Right atrium auricular region (tissue), 2 donors: ENCODE measurements at places on chromosomes 5 and 9. TPM values are rescaled to one million over a fixed set of nuclear protein-coding genes. Genes with fewer than 3 reads are reported as not detected.
A peak's percentile ranks its signal among the peaks of the same experiment; 100 is the strongest.

DNA sequence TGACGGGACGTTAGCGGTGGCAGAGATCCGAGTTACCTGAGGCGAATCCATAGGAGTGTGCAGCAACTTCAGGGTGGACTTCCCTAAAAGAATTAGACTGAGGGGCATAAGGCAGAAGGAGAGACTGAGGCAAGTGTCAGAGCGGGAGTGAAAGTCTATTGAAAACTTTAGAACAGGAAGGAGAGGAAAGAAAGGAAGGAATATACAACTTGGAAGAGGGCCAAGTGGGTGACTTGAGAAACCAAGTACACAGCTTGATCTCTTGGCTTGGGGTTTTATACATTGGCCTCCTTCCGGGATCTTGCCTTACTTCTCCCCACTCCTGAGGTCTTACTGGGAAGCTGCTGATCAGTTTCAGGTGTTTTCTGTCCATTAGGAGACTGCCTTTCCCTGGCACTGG is 84.9 kb downstream of the SNX18 start:
- no peak for DNase-seq

DNA sequence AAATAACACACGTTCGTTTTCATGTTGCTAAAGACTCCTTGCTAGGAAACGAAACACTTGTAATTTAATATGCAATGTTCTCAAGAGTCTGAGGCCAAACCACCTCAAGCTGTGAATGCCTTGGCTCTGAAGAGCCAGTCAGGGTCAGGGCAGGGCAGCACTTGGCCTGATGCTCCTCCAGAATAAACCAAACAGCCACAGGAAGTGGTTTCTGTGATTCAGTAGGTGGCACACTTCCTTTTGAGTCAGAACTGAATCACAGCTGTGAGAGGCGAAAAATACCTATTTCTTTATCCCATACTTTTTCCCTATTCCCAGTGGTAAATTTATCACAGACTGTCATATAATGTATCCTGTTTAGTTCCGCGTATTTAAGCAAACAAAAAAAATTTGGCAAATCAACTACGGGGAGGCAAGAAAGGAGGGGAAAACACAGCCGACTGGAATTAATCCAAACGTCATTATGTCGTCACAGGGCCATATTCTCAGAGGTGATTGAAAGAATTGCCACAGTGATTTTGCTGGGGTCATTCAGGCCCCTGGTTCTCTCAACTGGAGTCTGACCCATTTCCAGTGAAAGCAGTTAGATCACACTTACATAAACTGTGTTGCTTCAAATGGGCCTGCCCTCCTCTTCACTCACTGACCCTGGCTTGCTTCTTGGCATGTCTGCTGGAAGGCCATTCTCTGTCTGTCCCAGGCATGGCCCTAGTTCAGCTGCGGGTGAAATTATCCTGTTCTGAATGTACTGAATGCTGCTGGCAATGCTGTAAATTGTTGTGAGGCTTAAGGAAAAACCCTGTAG is 71.2 kb downstream of the ARRDC3 start:
- peak; percentile 89 for DNase-seq

- DNase-seq: no peak
Measured at GRCh38 chr5:112374818-112375217, 44.3 kb downstream of the EPB41L4A start.

The FBP2 gene
- not detected for total RNA-seq

DNA sequence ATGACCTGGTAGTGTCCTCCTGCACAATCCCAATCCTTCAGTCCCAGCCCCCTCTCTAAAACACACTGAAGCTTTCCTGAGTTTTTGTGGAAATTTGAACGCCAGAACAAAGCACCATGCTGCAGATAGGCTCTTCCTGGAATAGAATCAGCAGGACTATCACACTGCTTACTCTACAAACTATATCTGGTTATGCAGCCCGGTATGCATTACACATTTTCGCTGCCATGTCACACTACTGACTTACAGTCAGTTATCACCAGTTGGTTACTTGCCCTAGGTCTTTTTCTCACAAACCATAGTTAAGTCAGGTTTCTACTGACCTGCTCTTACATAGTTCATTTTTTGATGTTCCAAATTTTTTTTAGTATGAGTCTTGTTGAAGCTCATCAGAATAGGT is 24.9 kb downstream of the PLCXD3 start:
- no peak for DNase-seq

GRCh38 chr5:142852416-142853198 is 82.4 kb downstream of the ARHGAP26 start:
- DNase-seq: no peak

- no peak for DNase-seq
Measured at GRCh38 chr9:77978086-77978781, 53.4 kb downstream of the GNAQ start.

The TMEM250 gene
- total RNA-seq: 29.3 TPM

The RLN2 gene
- total RNA-seq: 0.41 TPM
